ENCODE measurements at places on chromosomes 7 and 10. TPM values are rescaled to one million over a fixed set of nuclear protein-coding genes. Genes with fewer than 3 reads are reported as not detected.
A peak's percentile ranks its signal among the peaks of the same experiment; 100 is the strongest.

DNA sequence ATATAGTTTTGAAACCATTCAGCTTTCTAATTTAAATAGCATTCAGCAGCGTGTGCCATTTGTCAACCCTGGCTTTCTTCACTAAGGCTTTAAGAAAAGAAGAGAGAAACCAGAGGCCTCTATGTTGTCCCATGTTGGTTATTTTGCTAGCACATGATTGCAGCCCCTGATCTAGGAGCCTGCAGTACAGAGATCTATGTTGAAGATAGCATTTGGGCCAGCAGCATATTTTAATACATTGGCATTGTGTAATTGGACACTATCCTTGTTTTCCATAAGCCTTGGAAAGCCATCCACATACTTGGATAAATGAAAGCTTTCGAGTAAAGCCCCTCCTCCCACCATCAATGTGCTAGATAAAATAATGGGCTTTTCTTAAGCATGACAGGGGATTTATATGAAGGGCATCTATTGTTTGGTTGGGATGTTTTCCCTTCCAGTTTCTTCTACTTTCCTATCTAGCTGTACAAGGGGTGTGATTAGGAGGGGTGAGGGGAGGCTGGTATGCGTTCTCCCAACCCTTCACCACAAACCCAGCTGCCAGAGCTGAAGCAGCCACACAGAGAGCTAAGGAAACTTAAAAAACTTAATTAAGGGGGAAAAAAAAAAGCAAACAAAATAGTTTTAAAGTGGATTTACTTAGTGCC lies 23.1 kb upstream of the SDHAF3 start:
- no peak for DNase-seq

DNA sequence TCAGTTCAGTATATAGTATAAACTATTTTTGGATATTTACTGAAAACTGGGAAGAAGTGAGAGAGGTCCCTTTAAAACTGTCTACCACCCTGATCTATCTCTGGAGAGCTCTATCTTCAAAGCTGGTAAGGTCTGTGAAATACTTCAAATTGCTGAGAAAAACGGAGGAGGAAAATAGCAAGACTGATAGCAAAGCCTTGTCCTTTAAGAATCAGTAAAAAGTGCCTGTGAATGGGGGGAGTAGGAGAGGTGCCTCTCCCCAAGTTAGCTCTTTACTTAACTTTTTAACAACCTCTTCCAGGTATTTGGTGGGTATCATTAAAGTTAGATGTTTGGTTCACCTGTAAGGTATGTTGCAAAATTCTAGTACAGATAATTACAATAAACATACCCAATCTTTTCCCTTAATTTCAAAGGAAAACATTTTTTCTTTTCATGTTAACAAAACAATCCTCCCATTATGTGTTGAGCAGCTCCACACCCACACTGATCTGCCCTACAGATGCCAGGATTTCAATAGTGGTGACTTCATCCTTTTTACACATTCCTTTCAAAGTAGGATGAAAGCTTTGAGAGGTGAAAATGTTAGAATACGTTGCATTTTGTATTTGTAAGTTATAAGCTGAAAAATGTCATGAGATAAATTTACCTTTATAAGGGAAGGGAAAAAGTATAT lies 149.2 kb downstream of the CRPPA start:
- no peak for DNase-seq

Gene FAM131B
- total RNA-seq = 20.1 TPM

GRCh38 chr10:11444155-11444530 lies 167.3 kb downstream of the USP6NL start:
- DNase-seq = no peak

DNA sequence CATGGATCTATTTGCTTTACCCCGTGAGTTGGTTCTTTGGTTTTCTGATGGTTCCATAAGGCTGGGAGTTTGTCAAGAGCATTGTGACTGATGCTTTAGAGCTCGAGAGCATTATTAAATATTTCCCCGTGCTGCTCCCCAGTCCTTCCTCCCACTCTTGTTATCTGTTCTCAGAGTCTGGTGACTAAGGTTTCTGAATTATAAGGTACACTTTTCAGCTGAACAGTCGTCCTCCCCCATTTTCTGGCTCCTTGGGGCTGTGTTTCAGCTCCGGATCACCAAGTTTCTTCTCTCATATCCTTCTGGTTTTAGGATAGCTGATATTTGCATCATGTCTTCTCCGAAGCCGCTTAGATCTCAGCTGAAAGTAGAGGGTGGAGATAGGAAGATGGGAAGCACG lies 57.8 kb upstream of the CACNB2 start:
- DNase-seq = no peak

GRCh38 chr7:31051598-31052486 lies at the start of gene ADCYAP1R1:
ADCYAP1R1 (plus strand) TSS chr7:31052308; CDS start chr7:31063265, 10,957 bp downstream.
- DNase-seq = peak; percentile 84

GRCh38 chr10:121942749-121943416 lies 15.1 kb upstream of the ATE1 start:
- DNase-seq = no peak

DNA sequence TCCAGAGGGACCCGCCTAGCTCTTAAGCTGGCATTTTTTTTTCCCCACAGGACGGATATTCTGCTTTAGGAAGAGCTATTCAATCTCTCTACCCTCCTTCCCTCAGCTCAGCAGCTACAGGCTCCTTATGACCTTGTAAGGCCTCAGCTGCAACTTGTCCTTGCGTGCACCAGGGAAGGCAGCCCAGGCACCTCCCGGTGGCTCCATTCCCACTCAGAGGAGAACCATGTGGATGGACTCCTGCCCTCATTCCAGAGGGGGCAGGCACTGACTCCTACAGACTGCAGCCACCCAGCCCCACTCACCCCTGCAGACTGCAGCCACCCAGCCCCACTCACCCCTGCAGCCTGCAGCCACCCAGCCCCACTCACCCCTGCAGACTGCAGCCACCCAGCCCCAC lies 73.7 kb downstream of the ITIH5 start:
- no peak for DNase-seq

Gene PRR15
- total RNA-seq = 0.77 TPM

GRCh38 chr10:129934196-129934925 lies 29.7 kb downstream of the EBF3 start:
- DNase-seq = no peak

- DNase-seq = no peak
These were observed 176.5 kb upstream of the PHF14 start for GRCh38 chr7:10797157-10797556.

- DNase-seq = no peak
These were observed 71.0 kb upstream of the CHCHD3 start for GRCh38 chr7:133152875-133153274.

DNA sequence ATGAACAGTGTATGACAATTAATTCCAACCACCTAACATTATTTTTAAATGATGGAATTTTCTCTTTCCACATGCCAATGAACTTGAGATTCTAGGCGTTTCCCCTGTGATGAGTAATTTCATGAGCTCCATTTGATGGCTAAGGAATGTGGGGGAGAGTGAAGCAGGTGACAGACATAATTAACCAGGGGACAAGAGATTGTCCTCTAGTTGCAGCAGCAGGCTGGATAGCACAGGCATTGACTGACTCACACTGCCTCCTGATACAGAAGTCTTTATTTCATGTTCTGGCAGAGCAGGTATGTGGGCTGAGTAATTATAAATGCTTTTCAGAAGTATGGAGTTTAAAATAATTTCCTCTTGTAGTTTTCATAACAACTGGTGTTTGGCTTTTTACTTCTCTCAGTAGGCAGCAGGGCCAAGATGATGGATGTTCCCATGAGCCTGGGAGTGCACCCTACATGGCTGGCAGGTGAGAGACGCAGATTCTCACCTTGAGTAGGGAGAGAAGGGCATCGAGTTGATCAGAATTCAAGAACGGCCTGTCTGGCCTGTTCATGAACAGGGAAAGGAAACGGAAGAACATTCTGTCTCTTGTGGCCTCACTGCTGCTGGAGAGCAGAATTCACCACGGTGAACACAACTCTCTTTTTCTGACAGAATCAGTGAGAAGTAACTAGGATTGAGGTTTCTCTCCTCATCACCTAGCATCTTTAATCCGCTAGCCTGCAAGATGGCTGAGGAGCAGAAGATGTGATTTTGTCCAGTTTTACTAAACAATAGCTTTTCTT lies 118.8 kb downstream of the AOAH start:
- DNase-seq = no peak

GRCh38 chr10:68239069-68239468 lies 7.2 kb upstream of the ATOH7 start:
- no peak for DNase-seq

GRCh38 chr10:86363833-86364490 lies 2.6 kb downstream of the GRID1 start:
- no peak for DNase-seq

Gene CALD1
- 90.2 TPM for total RNA-seq

Gene NYAP1
- total RNA-seq = 1.2 TPM

GRCh38 chr7:134885967-134886352 lies 100.3 kb upstream of the AGBL3 start:
- no peak for DNase-seq

Gene CCDC146
- total RNA-seq = 6.1 TPM

Gene OPN1SW
- total RNA-seq = 0.46 TPM

DNA sequence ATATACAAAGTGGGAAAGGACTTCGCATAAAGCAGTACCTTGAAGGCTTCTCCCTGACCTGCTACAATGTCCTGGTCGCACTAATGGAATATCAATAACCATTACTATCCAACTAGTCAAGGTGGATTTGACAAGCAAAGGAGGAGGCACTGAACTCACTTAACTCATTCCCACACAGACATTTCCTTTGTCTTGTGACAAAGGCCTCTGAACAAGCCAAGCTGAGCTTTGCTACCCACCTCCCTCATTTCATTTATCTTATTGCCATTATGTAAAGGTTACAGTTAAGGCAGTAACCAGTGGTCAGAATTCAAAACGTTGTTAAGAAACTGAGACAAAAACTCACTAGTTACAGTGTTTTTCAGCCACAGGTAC lies 7.3 kb downstream of the ELMO1 start:
- peak; percentile 30 for DNase-seq

DNA sequence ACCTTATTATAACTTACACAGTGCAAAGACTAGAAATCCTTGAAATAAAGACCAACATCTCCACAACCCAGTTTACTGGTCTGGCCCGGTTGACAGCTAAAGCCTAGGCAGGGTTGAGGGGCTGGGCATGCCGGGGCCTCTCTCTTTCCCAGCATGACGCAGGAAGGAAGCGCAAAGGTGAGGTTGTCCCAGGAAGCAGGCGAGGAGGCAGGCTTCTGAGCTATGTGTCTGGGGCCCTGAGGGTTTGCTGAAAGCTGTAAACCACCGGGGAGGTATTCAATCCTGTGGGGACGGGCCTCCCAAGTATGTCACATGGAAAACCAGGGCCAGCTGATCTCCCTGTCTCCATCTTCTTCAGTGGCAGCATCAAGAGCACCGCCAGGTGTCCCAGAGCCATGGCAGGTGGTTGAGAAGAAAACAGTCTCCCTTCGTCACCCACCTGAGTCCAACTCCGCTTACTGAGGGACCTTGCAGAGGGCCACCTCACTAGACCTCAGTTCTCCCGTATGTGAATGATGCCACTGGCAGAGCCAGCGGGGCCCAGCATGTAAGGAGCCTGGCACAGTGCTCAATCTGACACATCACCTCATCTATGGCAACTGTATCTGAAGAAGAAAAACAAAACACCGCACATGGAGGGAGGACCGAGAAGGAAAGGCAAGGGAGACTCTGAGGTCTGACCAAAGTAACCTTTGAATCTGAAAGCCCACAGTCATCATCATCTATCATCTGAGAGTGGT lies 49.5 kb downstream of the FAM53B start:
- DNase-seq = no peak

Gene GPR146
- 0.79 TPM for total RNA-seq

DNA sequence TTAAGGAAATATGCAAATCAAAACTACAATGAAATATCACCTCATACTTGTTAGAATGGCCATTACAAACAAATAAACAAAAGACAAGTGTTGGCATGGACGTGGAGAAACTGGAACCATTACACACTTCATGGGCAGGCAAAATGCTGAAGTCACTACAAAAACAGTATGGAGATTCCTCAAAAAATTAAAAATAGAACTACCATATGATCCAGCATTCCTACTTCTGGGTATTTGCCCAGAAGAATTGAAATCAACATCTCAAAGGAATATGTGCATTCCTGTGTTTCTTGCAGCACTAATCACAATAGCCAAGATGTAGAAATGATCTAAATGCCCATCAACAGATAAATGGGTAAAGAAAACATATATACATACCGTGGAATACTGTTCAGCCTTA lies 83.6 kb downstream of the NRCAM start:
- no peak for DNase-seq

Gene HTR7
- total RNA-seq = not detected

GRCh38 chr7:41297166-41297565 lies 405.7 kb downstream of the INHBA start:
- DNase-seq = peak; percentile 34

- DNase-seq = no peak
These were observed 631.9 kb upstream of the ANKRD30A start for GRCh38 chr10:36493516-36493880.

Gene ZNF487
- 3.5 TPM for total RNA-seq

Gene RNF32
- 3.0 TPM for total RNA-seq

- DNase-seq = no peak
These were observed 259.9 kb downstream of the GLRX3 start for GRCh38 chr10:130396044-130396443.

- no peak for DNase-seq
These were observed 610.6 kb downstream of the ZWINT start for GRCh38 chr10:55750458-55750857.

DNA sequence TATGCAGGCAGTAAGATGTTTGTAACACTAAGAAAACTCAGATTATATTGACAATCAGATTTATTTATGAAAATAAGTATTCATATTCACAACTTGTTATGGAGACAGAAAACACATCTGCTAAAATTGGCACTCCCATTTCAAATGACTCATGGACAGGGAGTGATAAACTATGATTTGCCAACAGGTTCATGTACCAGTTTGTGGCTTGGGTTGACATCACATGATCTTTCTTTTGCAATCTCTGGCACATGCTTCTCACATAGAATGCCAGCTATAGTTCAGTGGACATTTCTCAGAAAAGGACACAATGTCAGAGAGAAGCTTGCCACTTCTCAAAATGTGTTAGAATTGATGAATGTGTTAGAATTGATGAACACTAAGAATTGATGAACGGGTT lies 663.2 kb upstream of the ANKRD30A start:
- DNase-seq = no peak

Gene SH2D4B
- total RNA-seq = 0.11 TPM

DNA sequence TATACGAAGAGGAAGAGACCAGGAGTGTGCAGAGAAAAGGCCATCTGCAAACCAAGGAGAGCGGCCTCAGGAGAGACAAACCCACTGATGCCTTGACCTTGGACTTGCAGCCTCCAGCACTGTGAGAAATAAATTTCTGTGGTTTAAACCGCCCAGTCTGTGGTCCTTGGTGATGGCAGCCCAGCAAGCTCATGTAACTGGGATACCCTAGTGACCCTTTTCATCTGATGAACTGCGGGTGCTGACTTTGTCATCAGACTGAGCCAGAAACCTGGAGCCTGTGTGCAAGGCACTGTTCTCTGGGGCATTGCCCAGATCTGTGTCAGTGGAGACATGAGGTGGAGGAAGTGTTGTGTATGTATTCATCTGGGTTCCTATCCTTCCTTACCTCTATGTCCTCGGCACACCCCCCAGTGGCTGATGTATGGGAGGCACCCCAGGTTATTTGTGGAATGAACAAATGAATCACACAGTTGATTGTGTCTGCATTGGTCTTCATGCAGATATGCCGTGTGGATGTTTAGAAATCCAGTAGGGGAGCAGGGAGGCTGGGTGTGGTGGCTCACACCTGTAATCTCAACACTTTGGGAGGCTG lies 64.5 kb upstream of the BTBD16 start:
- no peak for DNase-seq

Gene LLCFC1
- total RNA-seq = not detected

Gene TRA2A
- total RNA-seq = 81.9 TPM

GRCh38 chr7:28037220-28038010 lies 143.2 kb downstream of the JAZF1 start:
- DNase-seq = no peak

GRCh38 chr7:36531951-36532350 lies 142.3 kb downstream of the ANLN start:
- no peak for DNase-seq
